ENCODE measurements at places on chromosomes 6 and 20. TPM values are rescaled to one million over a fixed set of nuclear protein-coding genes. Genes with fewer than 3 reads are reported as not detected.

GTSF1L gene
- total RNA-seq: not detected

COL20A1 gene
- total RNA-seq: 0.07 TPM

COL9A3 gene
- not detected for total RNA-seq

MYMX gene
- not detected for total RNA-seq

PTGIS gene
- total RNA-seq: not detected

PRR18 gene
- not detected for total RNA-seq

TTK gene
- total RNA-seq: 11.9 TPM

CTCFL gene
- total RNA-seq: not detected

ARMH2 gene
- not detected for total RNA-seq

Data from MCF 10A (cell line).